B cell (primary cell): ENCODE measurements at places on chromosomes 1 and 21. TPM values are rescaled to one million over a fixed set of nuclear protein-coding genes. Genes with fewer than 3 reads are reported as not detected.

DNA sequence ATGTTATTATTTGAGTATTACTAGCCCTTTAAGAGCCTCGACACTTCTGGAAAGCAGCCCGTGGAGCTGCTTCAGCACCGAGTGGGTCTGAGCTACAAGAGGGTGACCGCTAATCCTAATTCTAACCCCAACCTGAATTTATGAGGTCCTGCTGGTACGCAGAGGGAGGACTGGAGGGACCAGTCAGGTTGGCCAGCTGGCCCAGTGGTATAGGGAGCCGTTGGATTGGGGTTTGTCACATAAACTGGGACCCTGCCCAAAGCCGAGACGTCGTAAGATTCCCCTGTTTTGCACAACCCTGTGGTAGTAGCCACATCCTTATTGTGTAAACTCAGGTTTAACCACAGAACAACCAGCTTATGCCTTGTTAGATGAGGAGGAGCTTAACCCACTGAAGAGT lies 60.8 kb upstream of the F3 start:
- H3K36me3 ChIP-seq, result no peaks in the 10 kb centered on the region
- H3K4me1 ChIP-seq, result no peaks in the 10 kb centered on the region
- H3K27me3 ChIP-seq, result no peaks in the 10 kb centered on the region
- DNase-seq, result no peak
- H3K4me3 ChIP-seq, result no peak overlapping the region

DNA sequence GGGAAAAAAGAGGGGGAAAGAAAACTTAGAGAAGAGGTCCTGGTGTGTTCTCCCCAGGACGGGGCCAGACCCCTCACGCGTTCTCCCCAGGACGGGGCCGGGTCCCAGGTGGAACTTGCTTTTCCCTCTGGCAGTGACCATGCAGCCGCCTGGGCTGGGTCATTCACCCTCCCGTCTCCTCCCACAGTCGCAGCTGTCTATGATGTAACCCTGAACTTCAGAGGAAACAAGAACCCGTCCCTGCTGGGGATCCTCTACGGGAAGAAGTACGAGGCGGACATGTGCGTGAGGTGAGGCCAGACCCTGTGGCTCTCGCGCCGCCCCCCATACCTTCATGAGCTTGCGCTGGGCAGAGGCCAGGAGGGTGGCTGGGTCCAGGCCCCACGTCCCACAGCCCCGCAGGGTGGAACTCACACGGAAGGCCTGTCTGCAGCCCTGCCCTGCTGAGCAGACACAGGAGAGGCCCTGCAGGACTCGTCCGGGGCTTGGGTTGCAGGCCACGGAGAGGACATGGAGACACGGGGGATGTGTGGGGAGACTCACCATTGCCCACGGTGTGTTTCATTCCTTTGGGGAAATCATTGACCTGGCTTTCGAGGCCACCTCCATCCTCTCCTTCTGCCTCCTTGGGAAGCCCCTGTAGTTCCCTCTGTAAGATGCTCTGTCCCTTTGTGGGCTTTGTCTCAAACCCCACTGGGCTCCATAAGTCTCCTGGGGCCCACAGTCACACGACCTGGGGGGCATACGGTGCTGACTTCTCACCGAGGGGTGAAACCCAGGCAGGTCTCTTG lies 40.7 kb upstream of the TRAPPC10 start:
- H3K27me3 ChIP-seq, result no peaks in the 10 kb centered on the region
- H3K4me1 ChIP-seq, result no peaks in the 10 kb centered on the region
- DNase-seq, result no peak
- H3K27ac ChIP-seq, result no peak overlapping the region

DNA sequence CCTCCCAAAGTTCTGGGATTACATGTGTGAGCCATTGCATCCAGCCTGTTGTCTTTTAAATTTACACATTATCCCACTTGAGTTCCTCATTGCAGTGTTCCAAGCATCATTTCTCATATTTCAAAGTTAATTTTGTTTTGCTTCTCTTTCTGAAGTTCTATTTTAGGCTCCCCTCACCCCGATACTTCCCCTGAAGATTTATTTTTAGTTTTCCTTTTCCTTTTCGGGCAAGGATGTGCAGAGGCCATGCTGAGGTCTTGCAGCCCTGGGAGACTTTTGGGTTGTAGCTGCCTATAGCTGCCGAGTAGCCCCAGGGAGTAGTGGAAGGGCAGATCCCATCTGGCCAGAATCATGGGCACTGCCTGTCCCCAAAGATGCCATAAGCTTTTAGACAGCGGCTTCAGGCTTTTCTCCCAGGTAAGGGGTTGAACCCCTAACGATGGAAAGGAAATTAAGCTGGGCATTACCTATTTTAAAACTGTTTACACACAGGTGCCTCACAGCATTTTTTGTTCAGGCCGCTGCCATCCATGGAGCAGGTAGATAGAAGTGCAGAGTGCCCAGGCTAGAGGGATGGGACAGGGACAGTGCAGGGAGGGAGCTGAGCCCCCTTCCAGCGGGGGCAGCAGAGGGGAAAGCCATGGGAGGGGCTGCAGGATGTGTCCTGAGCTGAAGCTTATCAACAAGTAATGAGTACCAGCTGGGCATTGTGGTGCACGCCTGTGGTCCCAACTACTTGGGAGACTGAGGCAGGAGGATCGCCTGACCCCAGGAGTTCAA lies 15.9 kb downstream of the PSEN2 start:
- no peak overlapping the region for H3K4me3 ChIP-seq
- no peak for DNase-seq
- no peaks in the 10 kb centered on the region for H3K27me3 ChIP-seq
- peaks cover 52% of the 10 kb centered on the region for H3K4me1 ChIP-seq
- H3K27ac ChIP-seq, result no peak overlapping the region

DNA sequence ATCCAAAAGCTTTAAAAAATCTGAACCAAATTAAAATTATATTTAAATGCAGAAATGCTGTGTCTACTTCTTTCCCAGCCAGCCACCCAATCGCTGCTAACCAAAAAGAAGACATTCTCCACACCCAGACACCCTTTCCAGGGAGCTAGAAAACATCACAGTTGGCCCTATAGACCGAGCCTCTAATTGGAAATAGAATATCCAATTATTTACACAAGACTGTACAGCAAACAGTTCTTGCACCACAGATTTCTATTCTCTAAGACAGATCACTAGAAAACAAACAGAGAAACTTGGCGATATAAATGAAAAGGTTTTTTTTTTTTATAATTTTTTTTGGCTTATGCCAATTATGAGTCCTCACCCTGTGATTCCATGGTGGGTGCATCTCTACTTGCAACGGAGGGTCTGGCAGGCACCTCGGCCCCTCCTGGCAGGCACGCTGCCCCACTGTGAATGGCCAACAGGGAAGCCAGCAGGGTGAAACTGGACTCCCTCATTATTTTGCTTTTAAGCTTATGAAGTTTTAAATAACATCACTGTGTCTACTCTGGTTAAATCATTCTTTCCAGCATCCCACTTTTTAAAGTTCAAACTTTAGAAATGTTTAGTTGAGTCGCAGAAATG lies 29.2 kb downstream of the BCAR3 start:
- H3K4me1 ChIP-seq, result no peaks in the 10 kb centered on the region
- peaks cover 6% of the 10 kb centered on the region for H3K36me3 ChIP-seq
- no peak overlapping the region for H3K27ac ChIP-seq
- H3K4me3 ChIP-seq, result no peak overlapping the region
- DNase-seq, result no peak

- H3K27ac ChIP-seq, result no peak overlapping the region
- H3K4me3 ChIP-seq, result no peak overlapping the region
Observed at GRCh38 chr1:25772164-25772563, 27.8 kb upstream of the SELENON start.

DNA sequence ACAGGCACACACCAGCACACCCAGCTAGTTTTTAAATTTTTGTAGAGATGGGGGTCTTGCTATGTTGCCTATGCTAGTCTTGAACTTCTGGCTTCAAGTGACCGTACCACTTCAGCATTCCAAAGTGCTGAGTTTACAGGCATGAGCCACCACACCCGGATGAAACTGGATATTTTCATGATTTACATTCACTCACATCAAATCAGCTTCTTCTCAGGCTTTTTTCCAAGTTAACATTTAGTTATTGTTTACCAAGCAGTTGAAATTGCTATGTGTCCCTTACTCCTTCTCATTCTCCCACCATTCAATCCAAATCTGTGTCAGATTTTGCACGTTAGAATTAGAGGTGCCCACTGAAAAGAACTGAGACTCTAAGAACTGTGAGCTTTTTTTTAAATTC lies 18.4 kb downstream of the RIT1 start:
- H3K27ac ChIP-seq, result no peak overlapping the region
- H3K4me3 ChIP-seq, result no peak overlapping the region
- DNase-seq, result no peak
- no peaks in the 10 kb centered on the region for H3K27me3 ChIP-seq
- H3K36me3 ChIP-seq, result peaks cover 3% of the 10 kb centered on the region

DNA sequence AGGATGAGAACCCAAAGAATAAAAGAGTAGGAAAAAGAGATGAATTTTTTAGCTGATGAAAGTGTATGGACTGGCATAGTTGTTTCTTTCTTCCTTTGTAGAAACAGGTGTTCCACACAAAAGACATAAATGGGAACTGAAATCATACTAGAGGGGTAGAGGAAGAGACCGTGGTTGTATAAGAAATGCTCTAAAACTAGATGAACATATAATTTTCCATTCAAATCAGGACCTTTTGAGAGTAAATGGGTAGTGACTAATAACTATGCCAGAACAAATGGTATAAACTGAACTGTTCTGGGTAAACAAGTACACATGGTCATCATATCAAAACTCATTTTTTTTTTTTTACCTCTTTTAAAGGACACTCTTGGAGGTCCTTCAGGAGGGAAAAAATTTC lies 344.2 kb downstream of the VAV3 start:
- no peaks in the 10 kb centered on the region for H3K4me1 ChIP-seq
- H3K4me3 ChIP-seq, result no peak overlapping the region
- peak overlapping the region; percentile 13 for H3K27ac ChIP-seq
- peaks cover 36% of the 10 kb centered on the region for H3K36me3 ChIP-seq
- H3K27me3 ChIP-seq, result no peaks in the 10 kb centered on the region

DNA sequence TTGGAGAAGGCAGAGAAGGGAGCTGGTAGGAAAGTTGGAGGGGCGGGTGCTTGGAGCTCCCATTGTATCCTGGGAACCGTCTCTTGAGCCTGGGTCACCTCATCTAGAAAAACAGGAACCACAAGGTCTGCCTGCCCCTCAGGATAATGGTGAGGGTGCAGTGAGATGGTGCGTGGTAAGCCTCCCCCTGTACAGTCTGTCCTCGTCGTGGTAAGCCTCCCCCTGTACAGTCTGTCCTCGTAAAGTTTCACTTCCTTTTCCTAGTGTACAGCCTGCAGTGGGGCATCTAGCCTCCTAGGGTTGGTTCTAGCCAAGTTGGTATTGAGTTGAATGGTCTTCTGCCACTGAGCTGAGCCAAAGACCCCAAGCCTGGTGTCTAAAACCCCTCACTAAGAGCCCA lies 66.5 kb upstream of the IGSF21 start:
- H3K27ac ChIP-seq, result no peak overlapping the region
- H3K4me1 ChIP-seq, result peaks cover 47% of the 10 kb centered on the region
- no peaks in the 10 kb centered on the region for H3K27me3 ChIP-seq
- no peaks in the 10 kb centered on the region for H3K36me3 ChIP-seq
- DNase-seq, result peak; percentile 51
- no peak overlapping the region for H3K4me3 ChIP-seq

DNA sequence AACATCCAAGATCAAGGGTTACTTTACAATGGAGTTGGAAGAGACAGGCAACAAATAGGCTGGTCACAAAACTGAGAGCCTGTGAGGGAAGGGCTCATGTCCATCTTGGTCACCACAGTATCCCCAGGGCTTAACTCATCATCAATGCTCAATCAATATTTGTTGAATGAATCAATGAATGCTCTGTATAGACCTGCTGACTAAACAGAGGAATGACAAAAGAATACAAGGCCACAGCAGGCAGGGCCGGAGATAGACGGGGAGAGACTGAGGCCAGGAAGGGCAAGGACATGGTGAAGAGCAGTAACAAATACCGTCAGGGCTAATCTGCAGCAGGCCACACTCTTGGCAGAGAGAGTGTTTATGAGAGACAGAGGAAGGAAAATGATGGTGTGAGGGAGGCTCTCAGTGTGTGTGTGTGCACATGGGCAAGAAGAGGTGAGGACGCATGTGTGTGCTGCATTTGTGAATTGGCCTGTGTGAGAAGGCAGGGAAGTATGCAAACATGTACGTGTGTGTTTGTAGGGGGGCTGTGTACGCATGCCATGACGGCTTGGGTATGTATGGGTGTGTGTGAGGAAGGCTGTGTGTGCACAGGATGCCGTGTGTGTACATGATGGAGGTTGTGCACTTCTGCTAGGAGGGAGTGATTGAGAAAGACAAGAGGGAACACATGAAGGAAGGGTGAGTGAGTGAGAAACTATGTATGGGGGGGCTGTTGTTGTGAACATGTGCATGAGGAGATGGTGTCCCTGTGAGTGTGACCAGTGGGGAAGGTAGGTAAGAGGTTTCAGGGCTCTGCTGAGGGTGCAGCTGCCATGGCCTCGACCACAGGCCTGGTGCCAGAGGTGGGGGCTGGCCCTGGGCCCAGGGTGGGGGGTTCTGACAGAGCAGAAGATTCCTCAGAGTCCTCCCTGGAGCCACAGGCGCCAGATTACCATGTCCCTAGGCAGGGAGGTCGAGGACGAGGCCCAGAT lies 15.4 kb downstream of the AHDC1 start:
- H3K36me3 ChIP-seq, result no peaks in the 10 kb centered on the region
- H3K4me1 ChIP-seq, result peaks cover 12% of the 10 kb centered on the region
- H3K4me3 ChIP-seq, result no peak overlapping the region
- no peaks in the 10 kb centered on the region for H3K27me3 ChIP-seq
- H3K27ac ChIP-seq, result no peak overlapping the region

DNA sequence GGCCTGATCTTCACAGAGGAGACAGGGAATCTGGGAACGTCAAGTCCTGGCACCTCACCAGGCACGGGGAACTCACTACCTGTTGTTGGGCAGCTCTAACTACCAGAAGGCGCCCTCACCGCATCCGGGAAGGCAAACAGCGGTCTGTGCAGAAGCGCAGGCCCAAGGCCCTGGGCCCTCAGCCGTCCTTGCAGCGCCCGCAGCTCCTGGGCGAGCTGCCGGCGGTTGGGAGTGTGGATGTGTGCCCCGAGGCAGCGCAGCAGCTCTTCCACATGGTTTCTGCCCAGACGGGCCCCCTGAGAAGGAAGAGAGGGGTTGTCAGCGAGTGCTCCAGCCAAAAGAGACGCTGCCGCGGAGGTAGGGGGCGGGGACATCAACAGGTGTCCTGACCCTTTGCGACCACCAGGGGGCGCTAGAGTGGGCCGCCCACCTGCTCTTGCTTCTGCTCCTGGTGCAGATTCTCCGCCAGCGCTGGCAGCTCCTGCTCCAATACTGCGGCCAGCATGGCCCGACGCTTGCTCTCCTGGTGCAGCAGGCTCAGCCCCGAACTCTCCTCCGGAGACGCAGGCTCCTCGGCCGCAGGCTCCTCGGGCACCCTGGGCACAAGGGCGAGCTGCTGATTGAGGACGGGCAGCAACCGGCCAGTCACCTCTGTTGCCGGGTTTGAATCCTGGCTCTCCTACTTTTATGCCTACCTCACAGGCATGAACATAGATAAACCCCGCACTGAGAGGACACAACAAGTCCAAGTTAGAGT lies 9.3 kb downstream of the MAP3K6 start:
- H3K27ac ChIP-seq, result peak overlapping the region; percentile 19
- H3K4me1 ChIP-seq, result peaks cover 54% of the 10 kb centered on the region

The CFH gene
- total RNA-seq, result not detected in 2 replicates

The PDE9A gene
- total RNA-seq, result 3.5 and 5.8 TPM in 2 replicates

The IGFN1 gene
- total RNA-seq, result not detected in 2 replicates

The ADAMTS4 gene
- total RNA-seq, result 0.05 TPM in 1 of 2 replicates, not detected in the other

The TMPRSS3 gene
- 0.12 and 0.22 TPM in 2 replicates for total RNA-seq
